ENCODE measurements at places on chromosomes 7 and 10.

DNA sequence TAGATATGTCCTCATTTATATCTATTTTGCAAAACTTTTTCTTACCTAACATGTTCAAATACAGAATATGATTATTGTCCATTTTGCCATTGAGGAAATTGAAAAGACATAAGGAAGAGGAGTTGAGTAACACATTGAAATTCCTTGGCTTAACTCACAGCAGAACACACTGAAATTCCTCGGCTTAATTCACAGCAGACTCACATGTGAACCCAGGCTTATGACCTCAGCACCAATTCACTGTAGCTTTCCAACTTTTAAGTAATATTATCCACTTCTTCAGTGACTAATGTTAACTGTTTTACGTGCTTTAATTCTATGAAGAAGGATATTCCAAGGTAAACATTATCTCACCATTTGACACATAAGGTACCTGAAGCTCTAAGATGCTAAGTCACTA lies 597.5 kb upstream of the PFKP start:
- no peak for DNase-seq

DNA sequence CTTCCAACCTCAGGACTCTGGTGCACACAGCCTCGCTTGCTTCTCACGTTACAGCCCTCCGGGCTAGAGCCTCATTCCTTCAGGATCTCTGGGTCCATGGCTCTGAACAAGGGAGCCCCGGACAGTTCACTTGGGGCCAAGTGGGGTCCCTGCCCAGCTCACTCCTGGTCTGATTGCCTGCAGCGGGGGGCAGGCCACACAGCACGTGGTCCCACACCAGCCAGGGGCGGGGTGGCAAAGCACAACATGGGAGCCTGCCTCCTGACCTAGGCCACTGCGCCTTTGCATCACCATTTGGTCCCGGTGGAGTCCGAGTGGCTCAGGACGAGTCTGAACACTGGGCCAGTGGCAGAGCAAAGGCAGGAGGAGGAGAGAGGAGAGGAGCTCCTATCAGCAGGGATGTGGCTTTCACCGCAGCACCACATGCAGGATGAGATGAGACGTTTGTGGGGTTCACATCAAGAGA lies 13.4 kb upstream of the CRYGN start:
- DNase-seq, result no peak

- DNase-seq, result no peak
These were observed 702.8 kb downstream of the PARD3 start for GRCh38 chr10:34112171-34112782.

DNA sequence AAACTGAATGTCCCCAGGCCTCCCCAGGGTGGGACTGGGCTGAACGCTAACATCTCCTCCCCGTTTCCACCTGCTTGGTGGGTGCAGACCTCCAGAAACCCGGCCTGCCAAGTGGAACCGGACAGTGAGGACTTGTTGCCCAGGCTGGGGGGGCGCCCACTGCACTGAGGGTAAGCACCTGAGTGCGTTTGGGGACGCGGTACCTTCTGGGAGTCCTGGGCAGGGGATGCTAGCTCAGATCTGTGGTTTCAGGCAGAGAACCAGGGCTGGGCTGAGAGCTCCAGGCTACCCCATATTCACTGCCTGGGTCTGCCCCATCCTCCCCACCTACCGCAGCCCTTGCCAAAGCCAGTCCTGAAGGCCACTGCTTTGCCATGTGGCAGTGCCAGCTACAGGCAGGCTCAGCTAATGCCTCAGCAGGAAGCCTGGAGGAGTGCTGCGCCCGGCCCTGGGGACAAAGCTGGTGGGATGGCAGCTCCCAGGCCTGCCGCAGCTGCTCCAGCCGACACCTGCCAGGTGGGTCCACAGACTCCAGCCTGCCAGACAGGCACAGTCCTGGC lies 3.5 kb upstream of the ZNF467 start:
- DNase-seq, result no peak

GRCh38 chr10:21614000-21614399 lies 80.0 kb downstream of the MLLT10 start:
- no peak for DNase-seq

DNA sequence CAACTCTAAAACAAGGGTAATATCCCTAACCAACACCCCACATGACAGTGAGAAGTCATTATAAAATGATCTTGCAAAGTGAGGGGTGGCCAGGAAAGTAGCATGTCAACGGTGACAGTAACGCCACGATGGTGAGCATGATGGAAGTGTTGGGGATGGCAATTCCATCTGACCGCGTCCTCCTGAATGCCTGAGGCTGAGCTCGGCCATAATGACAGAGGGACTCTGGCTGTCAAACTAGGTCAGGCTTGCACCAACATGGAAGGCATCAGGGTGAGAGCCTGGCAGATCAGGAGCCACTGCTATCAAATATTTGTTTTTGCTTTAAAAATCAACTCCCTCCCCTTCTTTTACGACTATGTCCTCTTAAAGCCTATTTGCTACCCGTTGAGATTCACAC lies 55.7 kb upstream of the EFCAB10 start:
- no peak for DNase-seq

GRCh38 chr10:72830625-72831024 lies 62.9 kb upstream of the OIT3 start:
- no peak for DNase-seq

- no peak for DNase-seq
These were observed 271.4 kb downstream of the PARD3 start for GRCh38 chr10:34543716-34544115.

GRCh38 chr10:48406204-48406603 lies 99.7 kb downstream of the MAPK8 start:
- DNase-seq, result no peak

All from ascending aorta (tissue), 2 donors.